ENCODE measurements at places on chromosomes 7 and 10. TPM values are rescaled to one million over a fixed set of nuclear protein-coding genes. Genes with fewer than 3 reads are reported as not detected.

EEF1AKMT2 gene
- polyA plus RNA-seq = 28.3 TPM

IPMK gene
- polyA plus RNA-seq = 3.6 TPM

SEMA4G gene
- 0.16 TPM for polyA plus RNA-seq

ELN gene
- 0.23 TPM for polyA plus RNA-seq

TBC1D12 gene
- 2.9 TPM for polyA plus RNA-seq

ZP3 gene
- polyA plus RNA-seq = 1.6 TPM

SEM1 gene
- polyA plus RNA-seq = 424 TPM

LIPJ gene
- polyA plus RNA-seq = 0.08 TPM

ACTL6B gene
- not detected for polyA plus RNA-seq

PPP1R17 gene
- polyA plus RNA-seq = 0.19 TPM

KCNH2 gene
- not detected for polyA plus RNA-seq

Data from GM12878 (cell line).